ENCODE measurements at places on chromosomes 6 and 20.

DNA sequence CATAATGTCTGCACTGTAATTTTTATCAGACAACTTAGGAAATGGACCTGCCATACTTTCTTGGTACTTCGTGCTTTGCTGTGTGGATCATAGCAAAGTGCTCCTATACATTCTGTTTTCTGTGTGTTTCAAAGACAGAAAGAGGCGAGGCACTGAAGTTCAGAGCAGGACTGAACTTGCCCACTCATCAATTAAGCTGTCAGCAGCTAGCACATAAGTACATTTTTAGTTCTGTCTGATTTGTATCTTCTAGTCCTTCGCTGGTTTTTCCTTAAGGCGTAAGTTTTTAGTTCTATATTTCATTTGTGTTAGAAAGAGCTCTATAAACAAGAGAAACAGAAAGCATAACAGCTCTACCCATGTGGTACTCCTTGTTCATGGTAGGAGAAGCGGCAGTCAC is 42.1 kb downstream of the MAP3K4 start:
- no peak for DNase-seq

DNA sequence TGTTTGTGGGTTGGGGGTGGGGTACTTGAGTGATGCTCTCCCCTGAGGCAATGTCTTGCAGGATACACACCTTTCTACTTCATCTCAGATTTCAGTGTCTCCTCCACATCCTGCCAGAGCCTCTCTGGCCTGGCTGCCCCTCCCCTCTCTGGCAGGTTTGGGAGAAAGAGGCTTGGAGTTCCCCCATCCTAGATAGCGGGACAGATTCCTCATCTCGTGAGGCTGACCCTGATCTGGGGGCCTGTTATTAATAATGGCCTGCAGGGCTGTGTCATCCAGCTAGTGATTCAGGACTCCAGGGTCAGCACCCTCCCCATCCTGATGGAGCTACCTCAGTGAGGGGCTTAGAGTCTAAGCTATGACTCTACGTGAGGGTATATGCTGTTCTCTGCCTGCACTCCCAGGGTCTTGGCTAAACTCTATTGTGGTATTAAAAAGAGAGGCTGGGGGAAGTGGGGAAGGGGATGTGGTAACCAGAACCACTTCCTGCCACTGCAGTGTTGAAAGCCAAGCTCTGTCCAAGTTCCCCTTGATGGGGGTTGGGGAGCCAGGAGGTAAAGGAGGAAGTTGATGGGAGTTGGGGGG is 3.7 kb upstream of the MMP9 start:
- no peak for DNase-seq

DNA sequence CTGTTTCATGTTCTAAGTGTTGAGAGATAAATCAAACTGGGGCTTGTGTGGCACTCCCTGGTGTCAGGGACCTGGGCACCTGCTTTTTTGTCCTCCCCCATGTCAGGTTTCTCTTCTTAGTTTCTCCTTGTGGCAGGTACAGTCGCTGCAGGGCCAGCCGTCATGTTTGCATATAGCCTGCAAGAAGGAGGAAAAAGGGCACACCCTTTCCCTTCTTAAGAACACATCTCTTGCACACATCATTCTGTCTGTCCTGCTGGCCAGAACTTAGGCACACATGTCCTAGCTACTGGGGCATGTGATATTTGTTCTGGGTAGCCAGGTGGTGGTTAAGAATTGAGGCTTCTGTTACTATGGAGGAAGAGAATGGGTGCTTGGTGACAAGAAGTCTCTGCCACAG is 27.9 kb downstream of the CDC5L start:
- DNase-seq = no peak

DNA sequence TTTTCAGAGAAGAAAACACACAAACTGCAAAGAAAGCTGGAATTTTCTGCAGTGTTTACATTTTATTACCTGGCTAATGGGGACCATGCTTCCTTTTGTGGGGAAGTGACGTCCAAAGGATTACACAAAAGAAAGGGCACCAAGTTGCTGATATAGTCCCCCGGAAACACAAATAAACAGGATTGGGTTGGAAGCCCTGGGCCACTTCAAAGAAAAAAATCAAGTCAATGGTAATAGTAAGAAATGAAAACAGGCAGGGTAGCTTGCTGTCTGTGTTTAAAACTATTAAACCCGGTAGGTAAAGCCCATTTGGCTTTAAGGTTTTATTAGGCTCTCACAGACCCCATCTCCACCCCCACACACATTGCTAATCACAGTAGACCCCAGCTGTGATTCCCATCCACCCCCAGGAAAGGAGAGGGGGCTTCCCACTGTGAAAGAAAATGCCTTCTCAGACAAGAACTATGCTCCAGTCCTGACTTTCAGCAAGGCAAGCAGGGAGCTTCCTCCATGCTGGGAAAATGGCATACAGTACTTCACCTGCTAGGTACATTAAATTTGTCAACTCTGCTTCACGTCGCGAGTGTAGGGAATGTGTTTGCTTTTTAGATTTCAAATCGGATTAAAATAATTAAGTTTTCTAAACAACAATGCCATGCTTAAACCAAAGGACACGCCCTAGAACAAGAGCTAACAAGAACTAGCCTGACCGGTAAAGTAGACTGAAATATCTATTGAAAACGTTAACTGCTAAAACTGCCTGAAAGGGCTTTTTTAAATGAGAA is 1.1 kb downstream of the PERP start:
- DNase-seq = no peak

DNA sequence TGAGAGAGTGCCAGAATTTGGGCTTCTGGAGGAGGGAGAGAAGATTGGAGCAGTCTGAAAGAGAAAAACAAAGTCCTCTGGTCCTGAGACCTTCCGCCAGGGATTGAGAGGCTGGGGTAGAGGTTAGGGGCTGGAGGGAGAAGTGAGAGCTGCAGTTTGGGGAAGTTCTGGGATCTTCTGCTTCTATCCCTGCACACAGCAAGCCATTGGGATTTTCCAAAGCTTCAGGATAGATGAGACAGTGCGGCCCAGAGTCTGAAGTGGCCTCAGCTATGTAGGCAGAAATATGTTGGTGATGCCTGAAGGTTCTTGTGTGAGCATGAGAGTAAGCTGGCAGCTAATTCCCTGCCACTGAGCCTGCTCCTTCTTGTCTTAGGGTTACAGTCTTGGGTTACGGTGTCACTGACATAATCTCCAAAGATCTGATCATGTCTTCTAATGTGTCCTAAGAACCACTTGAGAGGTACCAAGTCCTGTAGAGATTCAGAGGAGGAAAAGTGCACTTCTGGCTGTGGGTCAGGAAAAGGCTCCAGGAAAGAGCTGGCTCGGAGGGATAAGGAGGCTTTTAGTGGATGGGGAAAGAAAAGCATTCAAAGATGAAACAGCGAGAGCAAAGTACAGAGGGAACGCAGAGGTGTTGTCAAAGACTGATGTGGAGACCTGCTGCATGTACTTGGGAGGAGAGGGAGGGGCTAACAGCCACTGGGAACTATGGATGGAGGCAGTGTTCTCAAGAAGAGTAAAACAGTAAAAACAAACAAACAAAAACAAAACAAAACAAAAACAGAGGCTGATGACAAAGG is 131.1 kb upstream of the MYLIP start:
- DNase-seq = no peak

GRCh38 chr6:153210083-153210482 is 79.0 kb upstream of the RGS17 start:
- no peak for DNase-seq

Data from posterior cingulate gyrus (tissue), 11 donors.